NCI-H446 (cell line): ENCODE measurements at places on chromosomes 7 and 10.

- DNase-seq, result peak; percentile 96
These were observed 180.3 kb downstream of the NPSR1 start for GRCh38 chr7:34838329-34838728.

DNA sequence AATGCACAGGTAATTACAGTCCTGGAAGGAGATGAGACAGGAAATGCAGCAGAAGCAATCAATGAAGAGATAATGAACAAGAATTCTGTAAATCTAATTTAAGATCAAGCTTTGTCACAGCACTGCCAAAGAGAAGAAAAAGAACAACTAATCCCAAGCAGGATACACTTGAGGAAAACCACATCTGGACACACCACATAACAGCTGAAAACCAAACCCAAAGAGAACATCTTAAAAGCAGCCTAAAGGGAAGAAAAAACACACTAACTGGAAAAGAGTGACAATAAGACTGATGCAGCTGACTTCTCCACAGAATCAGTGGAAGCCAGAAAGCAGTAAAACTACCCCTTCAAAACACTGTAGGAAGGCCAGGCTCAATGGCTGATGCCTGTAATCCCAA, 10.2 kb downstream of the CYTH3 start:
- no peak for DNase-seq

DNA sequence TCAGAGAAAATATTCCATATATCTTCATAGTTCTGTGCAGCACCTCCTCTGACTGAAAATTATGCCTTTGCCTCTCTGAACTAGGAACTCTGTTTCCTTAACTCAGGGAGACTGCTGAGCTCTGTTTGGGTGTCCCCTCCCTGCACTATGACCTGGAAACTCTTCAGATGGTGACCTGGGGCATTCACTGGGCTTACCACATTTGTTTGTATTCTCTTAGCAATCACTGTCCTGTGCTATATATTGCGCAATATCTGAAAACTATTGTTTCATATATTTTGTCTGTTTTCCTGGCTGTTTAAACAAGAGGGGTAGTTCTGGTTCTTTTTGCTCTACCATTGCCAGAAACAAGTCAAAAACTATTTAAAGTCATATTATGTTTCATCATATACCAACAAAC, 181.8 kb upstream of the KIAA1217 start:
- DNase-seq, result no peak

DNA sequence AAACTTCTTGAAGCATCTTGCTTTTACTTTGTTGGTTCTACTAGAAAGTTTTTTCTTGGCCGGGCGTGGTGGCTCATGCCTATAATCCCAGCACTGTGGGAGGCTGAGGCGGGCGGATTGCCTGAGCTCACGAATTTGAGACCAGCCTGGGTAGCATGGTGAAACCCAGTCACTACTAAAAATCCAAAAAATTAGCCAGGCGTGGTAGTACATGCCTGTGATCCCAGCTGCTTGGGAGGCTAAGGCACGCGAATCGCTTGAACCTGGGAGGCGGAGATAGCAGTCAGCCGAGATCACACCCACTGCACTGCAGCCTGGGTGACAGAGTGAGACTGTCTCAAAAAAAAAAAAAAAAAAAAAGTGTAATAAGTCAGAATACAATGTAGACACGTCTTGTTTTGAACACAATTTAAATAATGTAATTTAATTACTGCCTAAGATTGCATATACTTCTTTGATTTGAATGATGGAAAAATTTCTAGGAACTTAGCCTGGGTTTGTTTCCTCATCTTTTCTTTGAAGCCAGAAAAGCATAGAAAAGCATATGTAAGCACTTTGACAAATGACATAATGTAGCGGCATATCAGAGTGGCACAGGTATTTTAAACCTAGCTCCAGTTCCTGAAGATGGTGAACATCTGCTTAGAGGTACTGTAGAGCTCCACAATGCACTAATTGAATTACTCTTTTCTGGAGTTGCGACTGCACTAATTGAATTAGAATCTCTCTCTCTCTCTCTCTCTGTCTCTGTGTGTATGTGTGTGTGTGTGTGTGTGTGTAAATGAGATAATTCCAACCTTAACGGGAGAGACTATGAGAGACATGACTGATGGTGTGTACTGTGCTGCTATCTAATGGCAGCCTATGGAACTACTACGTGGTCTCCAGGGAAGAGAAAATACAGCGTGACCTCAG, 87.8 kb downstream of the BTRC start:
- no peak for DNase-seq

- DNase-seq, result no peak
These were observed 266.2 kb downstream of the HTR7 start for GRCh38 chr10:90591629-90592028.

DNA sequence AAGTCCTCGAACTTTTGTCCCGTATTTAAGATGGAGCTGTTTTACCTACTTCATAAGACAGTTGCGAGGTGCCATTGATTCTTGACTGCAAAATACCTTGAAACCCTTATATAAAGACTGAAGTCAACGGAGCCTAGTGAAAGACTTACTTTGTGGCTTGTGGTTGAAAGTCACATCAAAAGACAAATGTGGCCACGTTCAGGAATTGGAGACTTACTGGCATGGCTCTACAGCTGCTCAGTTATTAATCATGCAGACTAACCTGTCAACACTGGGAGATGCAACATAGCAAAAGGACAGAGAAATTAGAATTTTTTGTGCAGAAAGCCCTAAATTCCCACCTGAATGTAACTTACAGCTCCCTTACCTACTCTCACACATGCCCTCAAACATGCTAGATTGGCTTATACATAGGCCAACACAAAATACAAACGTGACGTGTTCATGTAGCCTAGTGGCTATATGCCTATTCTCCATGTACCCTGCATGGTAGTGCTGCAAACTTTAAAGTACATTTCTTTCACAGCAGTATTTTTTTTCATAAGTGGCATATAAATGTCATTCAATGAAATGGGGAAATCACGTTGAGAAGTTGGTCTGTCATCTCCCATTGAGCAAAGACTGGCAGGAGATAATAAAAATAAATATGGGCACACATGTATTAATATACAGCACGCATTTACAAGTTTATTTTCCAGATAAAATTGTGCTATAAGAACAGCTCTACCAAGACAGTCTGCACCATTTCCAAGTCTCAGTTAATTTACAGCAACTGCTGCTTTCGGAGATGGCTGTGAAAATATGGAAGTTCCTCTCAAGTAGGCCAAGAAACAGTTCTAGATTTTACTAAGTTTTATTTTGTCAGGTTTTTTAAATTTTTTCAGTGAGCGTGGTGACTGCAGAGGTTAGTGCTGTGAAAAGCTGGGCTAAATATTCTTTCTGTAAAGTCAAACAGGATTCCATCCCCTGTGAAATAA, 170.4 kb upstream of the C7orf33 start:
- no peak for DNase-seq
